Activated naive CD8-positive, alpha-beta T cell treated with anti-CD3 and anti-CD28 coated beads, Interleukin-2, amount 10 ng/mL, durations not matched to agents 7 days and 5 days (primary cell): ENCODE measurements at places on chromosomes 6 and 20. TPM values are rescaled to one million over a fixed set of nuclear protein-coding genes. Genes with fewer than 3 reads are reported as not detected.

Gene MYH7B
- 0.55 TPM for total RNA-seq

Gene SLC4A11
- 2.4 TPM for total RNA-seq

Gene MCCD1
- not detected for total RNA-seq

Gene ERVFRD-1
- not detected for total RNA-seq

Gene TFAP2B
- total RNA-seq = not detected

Gene GMNN
- 50.1 TPM for total RNA-seq

Gene WFDC12
- total RNA-seq = not detected

Gene BPIFB1
- not detected for total RNA-seq

Gene ZBP1
- total RNA-seq = 27.5 TPM

Gene TP53INP2
- 2.1 TPM for total RNA-seq

Gene GGTLC1
- not detected for total RNA-seq

Gene RAB44
- total RNA-seq = not detected

Gene MATN4
- total RNA-seq = 0.30 TPM
